Kidney glomerular epithelial cell (primary cell): ENCODE measurements at places on chromosomes 4 and X.
A peak's percentile ranks its signal among the peaks of the same experiment; 100 is the strongest.

- DNase-seq = peak; percentile 46
Measured at GRCh38 chr4:14865804-14866203, 136.5 kb upstream of the CPEB2 start.

DNA sequence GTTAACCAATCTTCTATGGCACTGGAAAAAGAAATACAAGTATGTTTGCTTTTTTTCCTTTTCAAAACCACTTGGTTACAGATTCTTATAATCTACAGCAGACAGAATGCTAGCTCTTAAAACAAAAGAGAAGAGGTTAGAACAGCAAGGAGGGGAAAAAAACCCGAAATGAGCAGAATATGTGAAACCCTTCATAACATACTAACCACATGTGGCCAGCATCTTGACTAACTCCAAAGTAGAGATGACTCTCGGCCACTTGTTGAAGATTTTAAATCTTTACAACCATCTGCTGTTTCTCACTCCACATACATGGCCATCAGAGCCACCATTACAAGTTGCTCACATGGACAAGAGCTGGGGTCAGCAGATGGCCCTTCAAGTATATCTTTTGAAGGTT lies 100.3 kb downstream of the PAPSS1 start:
- DNase-seq = no peak

DNA sequence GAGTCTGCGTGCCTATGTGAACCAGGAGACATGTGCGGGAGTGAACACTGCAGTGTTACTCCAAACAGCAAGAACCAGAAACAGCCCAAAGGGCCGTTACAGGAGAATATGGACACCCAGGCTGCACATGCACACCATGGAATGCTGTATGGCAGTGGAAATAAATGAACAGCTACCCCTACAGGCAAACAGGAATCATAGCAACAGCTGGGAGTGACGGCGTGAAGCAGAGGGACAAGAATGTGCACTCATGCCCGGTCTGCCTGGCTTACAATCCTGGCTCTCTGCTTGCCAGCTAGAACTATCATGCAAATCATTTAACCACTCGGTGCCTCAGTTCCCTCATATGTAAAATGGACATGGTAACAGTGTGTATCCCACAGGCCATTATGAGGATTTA lies 16.6 kb downstream of the GPKOW start:
- DNase-seq = peak; percentile 29

GRCh38 chr4:186196063-186196462 lies 4.7 kb downstream of the CYP4V2 start:
- DNase-seq = no peak

- DNase-seq = no peak
Measured at GRCh38 chr4:149910177-149910576, 94.5 kb upstream of the IQCM start.

- DNase-seq = peak; percentile 39
Measured at GRCh38 chr4:110597582-110597981, 25.3 kb downstream of the PITX2 start.

DNA sequence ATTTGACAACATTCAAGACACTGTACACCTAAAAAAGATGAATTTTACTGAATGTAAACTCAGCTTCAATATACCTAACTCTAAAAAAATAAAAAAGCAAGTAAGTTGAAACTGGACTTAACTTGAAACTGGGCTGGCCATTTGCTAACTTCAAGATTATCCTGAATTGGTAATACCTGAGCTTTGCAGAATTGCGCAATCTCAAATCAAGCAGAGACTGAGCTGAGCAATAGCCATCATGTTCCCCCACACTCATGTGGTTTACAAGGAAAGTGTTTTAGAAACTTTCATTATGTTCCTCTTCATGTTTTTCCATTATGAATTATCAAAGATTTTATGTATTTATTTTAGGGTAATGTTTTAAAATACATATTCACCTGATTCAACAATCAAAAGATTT lies 38.7 kb downstream of the ANXA5 start:
- no peak for DNase-seq

- no peak for DNase-seq
Measured at GRCh38 chr4:10565166-10565780, 108.0 kb upstream of the ZNF518B start.

- no peak for DNase-seq
Measured at GRCh38 chrX:16733013-16733412, 13.6 kb downstream of the SYAP1 start.

DNA sequence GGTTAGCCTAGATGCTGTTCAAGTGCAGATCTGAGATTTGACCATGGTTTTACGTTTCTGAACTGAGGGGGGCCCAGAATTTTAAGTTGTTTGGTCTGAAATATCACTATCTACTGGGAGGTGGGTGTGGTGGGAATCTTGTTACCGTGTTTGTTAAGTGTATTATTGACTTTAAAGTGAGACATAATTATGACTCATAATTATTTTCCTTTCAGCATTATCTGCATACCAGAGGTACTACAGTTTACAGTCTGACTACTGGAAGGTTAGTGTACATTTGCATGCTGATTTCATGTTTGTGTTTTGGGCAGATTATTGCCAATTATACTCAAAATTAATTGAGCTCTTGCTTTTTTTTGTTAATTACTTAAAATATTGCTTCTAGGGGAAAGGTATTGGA lies 101.5 kb downstream of the KDM6A start:
- DNase-seq = peak; percentile 1

DNA sequence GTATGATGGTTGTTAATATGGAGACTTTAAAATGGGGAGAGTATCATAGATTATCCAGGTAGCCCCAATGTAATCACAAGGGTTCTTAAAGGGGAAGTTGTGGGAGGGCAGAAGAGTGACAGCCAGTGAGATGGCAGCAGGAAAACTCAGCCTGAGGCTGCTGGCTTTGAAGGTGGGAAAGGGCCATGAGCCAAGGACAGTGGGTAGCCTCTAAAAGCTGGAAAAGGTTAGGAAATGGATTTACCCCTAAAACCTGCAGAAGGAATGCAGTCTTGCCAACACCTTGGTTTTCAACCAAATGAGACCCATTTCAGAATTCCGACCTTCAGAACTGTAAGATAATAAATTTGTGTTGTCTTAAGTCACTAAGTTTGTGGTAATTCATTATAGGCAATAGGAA lies 68.8 kb upstream of the BLTP1 start:
- DNase-seq = no peak

DNA sequence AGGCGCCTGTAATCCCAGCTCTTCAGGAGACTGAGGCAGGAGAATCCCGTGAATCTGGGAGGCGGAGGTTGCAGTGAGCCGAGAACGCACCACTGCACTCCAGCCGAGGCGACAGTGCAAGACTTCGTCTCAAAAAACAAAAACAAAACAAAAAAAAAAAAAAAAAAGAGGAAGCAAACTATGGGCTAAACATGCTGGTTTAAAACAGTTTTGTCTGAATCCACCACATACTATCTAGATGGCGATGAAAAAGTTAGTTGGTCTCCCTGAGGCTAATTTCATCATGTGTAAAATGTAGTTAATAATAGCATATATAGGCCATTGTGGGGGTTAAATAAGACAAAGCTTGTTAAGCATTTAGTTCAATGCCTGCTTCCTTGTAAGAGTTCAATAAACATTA lies 451.1 kb downstream of the RPA4 start:
- DNase-seq = no peak

DNA sequence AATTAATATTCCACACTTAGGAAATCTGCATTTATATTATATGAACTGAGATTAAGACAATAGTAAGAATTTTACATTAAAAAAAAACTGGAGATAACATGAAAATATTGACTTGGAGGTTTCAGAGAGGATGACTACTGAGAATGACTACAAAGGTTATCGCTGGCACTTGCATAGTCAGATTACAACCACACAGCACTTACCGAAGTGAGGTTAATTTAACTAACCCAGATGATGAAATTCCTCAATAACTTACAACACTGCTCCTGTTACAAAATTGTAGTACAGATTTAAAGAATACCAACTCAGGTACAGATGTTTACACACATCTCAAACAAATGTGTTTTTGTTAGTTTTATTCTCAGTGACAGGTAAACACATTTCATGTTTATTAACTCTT lies 283.5 kb downstream of the CAMK2D start:
- no peak for DNase-seq

DNA sequence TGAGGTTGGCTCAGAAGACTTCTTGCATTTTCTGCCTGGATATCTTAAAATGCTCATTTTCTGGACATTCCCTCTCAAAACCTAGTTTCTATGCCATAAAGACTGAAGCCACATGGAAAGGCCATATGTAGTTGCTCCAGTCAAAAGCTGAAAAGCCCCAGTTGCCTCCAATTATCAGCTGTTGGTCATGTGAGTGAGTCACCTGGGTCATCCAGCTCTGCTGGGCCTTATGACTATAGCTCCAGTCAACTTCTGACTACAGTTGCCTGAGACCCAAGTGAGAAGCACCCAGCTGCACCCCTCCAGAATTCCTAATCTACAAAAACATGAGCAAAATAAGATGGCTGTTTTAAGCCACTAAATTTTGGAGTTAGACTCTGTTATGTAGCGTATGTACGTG lies 41.9 kb downstream of the HELQ start:
- DNase-seq = no peak

DNA sequence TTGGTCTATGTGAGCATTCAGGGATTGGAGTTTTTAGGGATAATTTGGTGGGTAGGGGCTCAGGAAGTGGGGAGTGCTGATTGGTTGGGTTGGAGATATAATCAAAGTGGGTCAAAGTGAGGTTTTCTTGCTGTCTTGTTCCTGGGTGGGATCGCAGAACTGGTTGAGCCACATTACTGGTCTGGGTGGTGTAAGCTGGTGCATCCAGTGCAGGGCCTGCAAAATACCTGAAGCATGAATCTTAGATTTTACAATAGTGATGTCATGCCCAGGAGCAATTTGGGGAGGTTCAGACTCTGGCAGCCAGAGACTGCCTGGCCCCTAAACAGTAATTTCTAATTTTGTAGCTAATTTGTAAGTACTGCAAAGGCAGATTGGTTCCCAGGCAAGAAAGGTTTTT lies 665.6 kb upstream of the PRKX start:
- no peak for DNase-seq

DNA sequence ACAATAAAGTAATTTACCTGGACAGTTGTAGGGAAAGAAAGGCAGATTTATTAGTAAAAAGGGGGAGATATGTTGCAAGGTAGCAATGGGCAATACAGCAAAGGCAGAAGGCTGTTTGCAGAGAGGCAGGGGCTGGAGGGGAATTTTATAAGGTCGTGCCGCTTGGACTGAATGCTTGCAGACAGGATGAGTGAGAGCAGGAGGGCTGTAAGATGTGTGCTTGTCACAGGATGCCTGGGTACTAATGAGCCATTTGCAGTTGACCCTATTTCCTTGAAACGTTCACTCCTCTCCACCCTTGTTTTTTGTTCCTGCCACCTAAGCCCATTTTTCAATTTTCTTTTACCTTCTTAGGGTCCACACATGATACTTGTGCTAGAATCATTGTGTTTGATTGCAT lies 214.7 kb downstream of the TRAM1L1 start:
- no peak for DNase-seq

DNA sequence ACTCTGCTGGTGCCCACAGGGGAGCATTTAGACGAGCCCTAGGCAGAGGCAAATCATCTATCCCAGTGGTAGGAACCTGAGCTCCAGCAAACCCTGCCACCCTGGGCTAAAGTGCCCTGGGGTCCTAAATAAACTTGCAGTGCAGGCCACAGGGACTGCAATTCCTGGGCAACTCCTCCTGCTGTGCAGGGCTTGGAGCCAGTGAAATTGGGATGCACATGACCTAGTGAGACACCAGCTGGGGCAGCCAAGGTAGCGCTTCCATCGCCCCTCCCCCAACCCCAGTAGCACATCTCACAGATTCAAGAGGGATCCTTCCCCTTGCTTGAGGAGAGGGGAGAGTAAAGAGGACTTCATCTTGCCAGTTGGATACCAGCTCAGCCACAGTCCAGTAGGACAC lies 44.1 kb downstream of the CHRNA9 start:
- DNase-seq = no peak

DNA sequence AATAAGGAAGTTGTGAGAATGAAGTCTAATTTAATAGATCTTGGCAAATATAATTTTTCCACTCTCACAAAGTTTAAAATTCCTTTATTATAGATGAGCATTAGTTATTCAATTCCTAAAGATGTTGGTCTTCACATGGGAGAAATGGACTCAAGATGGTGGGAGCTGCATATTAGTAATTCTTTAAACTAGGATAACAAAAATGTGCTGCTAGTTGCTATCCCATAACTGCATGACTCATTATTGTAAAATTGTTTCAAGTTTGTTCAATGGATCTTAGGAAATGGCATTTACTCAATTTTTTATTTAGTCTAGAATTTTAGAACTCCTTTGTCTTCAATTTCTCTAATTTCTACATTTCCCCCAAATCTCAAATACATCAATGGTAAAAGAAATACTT lies 155.8 kb downstream of the ATP10D start:
- no peak for DNase-seq

DNA sequence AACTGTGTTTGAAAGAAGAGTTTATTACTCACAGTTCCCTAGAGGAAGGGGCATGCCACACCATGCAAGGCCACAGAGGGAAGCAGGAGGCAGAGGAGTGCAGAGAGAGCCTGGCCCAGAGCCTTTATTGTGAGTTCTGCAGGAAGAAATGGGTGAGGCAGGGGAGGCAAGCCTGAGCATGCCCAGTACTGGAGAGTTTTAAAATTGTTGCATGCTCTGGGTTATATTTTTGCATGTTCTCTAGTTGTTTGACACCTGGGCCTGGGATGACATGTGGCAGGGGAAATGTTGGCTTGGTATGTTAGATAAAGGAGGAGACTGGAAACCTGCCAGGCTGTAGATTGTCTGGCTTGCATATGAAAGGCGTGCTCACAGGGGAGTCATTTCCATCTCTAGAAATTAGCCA lies 19.7 kb upstream of the CRMP1 start:
- DNase-seq = no peak

- DNase-seq = no peak
Measured at GRCh38 chrX:153970357-153971123, 1.1 kb downstream of the HCFC1 start.

GRCh38 chrX:16212024-16212423 lies 44.7 kb downstream of the MAGEB17 start:
- no peak for DNase-seq

- DNase-seq = no peak
Measured at GRCh38 chrX:103309860-103310554, 783 bp downstream of the BEX2 start.

DNA sequence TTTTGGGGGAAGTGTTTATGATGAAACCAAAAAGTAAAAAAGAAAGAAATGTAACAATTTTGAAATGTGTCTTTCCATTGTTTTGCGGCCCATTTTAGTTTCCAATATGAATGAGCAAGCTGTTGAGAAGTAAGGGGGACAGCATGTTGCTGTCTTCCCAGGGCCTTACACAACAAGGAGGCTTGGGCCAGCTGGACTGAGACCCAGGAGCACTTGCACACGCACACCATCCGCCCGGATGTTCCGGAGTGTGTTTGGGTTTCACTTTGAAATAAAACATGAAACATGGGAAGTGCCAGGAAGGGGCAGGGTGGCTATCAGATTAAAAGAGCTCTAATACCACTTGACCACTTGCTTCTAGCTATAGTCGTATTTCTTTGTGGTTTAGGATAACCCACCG lies 144.4 kb downstream of the NHS start:
- DNase-seq = no peak

- no peak for DNase-seq
Measured at GRCh38 chrX:12814420-12814819, 23.2 kb downstream of the PRPS2 start.
